ENCODE measurements at places on chromosomes 13 and 19.

GRCh38 chr13:109345433-109345941 lies 440.9 kb downstream of the IRS2 start:
- DNase-seq, result no peak

GRCh38 chr13:19818223-19818842 lies 35.6 kb upstream of the PSPC1 start:
- peak; percentile 19 for DNase-seq

DNA sequence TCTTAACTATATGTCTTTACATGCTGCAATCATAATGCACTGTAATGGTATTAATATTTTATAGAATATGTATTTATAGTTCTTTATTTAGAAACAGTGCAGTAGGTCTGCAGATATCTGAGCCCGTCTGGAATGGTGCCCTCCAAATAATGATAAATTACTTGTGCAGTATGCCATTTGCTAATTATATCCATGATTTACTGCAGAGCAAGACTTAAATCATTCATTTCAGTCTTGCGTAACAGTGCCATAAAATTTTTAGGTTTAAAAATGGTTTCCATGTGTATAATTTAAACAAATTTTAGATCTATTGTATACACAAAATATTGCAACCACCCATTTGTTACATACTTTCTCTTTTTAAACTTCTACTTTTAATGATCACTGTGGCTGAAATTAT lies 175.1 kb downstream of the ZNF536 start:
- no peak for DNase-seq

DNA sequence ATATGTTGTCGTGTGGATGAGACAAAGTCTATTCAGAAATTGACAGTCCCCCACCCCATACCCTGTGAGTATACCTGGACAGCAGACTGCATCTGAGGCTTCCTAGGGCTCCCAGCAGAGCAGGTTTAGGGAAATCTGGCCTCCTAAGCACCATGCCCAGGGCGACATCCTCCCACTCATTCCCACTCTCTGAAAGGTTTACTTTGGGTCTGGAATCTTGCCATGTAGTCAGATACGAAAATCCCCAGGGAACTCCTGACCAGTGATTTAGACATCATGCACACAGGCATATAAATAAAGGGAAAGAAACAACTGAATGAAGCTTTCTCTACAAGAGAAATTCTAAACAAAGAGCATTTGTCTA lies 717 bp upstream of the NALCN start:
- peak; percentile 5 for DNase-seq

DNA sequence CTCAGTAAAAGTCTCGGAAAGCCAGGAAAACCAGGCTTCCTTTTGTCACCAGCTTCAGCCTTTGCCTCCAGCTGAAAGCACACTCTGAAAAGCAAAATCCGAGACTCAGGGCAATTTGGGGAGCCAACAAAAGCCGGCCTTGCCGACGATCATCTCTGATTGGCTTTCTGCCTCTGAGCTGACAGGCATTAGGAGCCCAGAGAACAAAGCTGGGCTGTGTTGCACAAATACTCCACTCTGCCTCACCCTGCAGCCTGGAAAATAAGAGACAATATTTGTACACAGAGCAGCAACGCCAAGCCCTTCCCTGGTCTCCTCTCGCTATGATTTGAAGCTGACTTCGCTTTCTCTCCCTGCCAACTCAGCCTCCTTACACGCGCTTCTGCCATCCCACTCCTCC lies 46.9 kb downstream of the CACNA1A start:
- no peak for DNase-seq

DNA sequence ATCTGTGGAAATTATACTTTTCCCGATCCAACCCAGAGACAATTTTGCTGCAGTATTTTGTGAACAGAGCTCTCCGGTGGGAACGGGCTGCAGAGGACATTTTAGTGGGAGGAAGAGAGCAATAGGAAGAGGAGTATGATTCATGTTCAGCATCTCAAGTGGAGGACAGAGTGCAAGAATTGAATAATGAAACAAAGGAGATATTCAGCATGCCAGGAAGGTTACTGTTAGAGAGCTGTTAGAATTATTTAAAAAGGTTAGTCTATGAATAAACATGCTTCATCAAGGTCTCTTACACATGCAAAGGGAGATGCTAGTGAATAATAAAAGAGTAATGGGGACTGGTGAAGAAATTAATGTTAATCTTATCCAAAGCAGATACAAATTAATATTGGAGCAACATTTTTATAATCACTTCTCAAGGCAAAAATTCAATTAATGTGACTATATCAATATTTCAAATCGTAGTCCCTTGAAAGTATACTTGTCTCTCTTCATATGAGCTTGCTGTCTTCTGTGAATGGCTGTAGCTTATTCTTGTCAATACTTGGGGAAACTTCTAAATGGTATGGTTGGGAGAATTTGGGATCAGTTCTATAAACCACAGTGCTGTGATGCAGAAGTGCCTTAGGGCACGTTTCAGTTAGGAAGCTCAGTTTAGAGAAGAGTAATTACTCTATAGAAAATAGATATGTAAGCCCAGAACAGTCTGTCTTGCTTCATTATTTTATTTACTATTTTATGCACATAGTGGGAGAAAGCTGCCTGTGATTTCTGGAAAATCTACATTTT lies 1165.8 kb downstream of the OLFM4 start:
- peak; percentile 86 for DNase-seq

GRCh38 chr13:73077865-73078264 lies 19.1 kb downstream of the KLF5 start:
- no peak for DNase-seq
